Effector memory CD8-positive, alpha-beta T cell (primary cell): ENCODE measurements at places on chromosomes 12 and 14.
A peak's percentile ranks its signal among the peaks of the same experiment; 100 is the strongest.

GRCh38 chr12:28899951-28900350, 249.1 kb upstream of the FAR2 start:
- no peak for DNase-seq

GRCh38 chr14:73526036-73526984, 10.6 kb upstream of the ACOT1 start:
- no peak for DNase-seq

DNA sequence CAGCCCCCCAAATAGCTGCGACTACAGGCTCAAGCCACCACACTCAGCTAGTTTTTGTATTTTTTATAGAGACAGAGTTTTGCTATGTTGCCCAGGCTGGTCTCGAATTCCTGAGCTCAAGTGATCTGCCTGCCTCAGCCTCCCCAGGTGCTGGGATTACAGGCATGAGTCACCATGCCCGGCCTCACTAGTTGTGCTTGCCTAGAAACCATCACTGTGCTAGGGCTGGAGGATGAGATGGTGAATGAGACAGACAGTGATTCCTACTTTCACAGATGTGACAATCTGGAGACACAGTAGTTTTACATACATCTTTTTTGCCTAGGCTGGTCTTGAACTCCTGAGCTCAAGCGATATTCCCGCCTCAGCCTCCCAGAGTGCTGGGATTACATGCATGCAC, 7.5 kb upstream of the MSI1 start:
- no peak for DNase-seq

GRCh38 chr14:64573109-64573508, 23.3 kb downstream of the PPP1R36 start:
- no peak for DNase-seq

DNA sequence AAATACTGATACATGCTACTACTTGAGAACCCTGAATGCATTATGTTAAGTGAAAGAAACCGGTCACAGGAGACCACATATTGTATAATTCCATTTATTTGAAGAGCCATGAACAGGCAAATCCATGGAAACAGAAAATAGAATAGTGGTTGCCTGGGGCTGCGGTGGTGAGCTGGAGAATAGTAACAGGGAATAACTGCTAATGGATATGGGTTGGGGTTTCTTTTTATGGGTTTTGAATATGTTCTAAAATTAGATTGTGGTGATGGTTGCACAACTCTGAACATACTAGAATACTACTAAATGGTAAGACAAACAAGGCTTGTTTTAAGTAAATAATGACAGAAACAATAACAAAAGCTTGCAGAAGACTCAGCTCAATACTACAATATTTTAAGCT, 293.0 kb downstream of the BTG1 start:
- no peak for DNase-seq

DNA sequence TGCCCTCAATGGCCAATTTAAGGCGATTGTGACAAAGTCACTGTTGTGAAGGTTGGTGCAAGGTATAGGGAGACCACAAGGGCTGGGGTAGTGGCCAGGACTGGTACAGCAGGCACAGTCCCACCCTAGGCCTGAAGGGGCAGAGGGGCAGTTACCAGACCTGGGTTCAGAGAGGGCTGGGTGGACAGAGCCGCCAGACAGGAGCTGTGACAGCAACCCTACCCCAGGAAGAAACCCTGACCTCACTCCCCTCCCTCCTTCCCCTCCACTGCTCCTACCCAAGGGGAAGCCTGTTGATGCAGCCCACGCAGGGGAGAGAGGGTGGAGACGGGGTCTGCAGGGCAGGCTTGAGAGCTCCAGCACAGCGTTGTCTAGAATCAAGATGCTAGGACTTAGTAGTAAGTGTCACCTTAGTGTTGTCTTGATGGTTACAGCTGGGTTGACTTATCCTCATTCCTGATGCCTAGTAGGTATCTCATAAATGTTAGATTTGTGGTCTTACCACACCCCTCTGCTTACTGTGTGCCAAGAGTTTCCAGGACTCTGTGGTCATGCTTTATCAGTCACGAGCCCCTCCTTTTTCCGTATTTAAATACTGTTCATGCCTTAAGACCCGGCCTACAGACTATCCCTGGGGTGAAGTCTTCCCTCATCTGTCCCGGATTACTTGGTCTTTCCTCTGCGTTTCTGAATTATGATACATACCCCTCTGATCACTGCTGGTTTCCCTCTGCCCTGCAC, 14.4 kb downstream of the EML1 start:
- no peak for DNase-seq

- DNase-seq: no peak
These were observed 34.1 kb downstream of the MDM2 start for GRCh38 chr12:68842123-68842522.

DNA sequence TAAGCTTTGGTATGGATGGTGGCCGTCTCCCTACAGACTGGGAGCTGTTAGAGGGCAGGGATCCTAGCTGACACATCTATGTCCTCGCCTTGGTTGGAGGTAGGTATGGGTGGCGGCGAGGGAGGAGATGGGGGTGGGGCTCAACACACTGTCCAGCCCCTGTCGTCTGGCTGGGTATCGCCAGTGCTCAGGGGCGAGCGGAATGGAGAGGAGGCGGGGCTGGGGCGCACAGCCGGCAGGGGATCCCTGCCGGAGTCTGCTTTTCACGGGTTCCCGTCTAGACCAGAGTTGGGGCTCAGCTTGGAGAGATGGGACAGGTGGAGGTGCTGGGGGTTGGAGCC, 16.1 kb downstream of the TAMALIN start:
- no peak for DNase-seq

- DNase-seq: no peak
These were observed 98.1 kb upstream of the PTPRR start for GRCh38 chr12:71018682-71019081.

DNA sequence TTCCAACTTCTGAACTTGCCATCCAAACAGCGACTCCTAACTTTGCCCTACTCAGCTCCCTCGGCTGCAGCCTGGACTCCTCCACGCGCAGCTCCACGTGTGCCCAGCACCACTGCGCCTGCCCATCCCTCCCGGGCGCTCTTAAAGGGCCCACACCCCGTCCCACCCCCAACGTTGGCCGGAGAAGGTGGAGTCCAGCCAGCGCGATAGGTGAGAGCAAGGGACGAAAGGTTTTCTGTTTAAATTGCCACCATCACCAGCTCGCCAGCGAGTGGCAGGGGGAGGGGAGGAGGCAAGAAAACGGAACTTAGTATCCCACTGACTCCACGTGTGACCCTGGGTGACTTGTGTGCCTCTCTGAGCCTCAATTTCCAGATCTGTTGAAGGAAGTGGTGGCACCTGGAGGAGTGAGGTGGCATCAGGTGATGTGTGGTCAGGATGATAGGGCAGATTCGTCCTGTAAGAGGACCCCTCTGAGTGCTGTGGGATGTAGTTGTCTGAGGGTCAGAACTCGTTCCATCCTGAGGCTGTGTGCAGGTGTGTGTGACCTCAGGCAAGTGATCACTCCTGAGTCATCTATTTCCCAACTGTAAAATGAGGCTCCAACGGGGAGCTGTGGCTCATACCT, 59.7 kb downstream of the TRPV4 start:
- DNase-seq: no peak

DNA sequence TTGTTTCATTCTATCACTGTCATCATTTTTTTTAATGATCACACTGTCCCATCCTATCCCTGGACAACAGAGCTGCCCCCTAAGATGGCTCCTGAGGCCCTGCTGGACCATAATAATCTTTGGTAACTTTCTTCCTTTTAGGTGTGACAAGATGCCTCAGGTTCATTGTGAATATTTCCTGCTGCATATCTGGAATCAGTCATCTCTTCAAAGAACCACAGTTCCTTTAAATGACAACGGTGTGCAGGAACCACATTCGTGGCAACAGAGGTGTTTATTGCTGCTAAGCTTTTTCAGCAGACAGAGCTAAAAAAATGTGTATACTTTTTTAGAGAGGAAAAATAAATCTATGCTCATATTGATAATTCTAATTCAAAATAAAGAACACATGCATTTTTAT, 312.9 kb downstream of the MED13L start:
- DNase-seq: no peak

GRCh38 chr12:96617178-96617577, 127.8 kb downstream of the CFAP54 start:
- DNase-seq: no peak

DNA sequence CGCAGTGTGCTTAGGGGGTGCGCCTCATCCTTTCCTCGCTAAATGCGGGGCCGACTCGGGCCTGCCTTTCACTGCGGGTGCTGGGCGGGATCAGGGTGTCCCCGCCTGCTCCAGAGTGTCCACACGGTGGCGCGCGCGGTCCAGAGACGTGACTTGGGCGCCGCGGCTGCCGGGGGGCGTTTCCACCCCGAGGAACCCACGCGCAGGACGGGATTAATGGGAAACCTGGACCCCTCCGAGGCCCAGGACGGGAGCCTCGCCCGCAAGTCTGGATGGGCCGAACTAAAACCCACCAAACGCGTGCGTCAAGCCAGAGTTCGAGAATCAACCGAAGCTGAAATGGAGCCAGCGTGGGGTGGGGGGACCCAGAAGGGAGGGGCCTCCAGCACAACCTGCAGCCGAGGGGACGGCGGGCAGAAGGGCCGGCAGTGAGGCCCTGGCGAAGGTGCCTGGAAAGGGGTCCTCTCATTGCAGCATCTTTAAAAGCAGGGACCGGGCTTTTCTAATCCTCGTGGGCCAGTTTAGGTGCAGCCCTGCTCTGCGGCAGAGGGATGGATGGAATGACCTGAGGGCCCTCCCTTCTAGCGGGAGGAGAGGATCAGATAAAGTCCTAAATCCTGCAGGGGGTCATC, 93.3 kb downstream of the NINJ2 start:
- peak; percentile 82 for DNase-seq

DNA sequence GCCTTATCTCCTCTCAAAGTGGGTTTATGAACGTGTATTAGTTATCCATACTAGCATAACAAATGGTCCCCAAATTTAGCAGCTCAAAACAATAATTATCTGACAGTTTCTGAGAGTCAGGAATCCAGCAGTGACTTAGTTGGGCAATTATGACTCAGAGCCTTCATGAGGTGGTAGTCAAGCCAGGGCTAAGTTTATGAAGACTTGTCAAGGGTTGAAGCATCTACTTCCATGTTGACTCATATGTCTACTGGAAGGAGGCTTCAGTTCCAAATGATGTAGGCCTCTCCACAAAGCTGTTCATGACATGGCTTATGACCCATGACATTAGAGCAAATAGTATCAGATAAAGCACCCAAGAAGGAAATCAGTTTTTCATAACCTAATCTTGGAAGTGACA, 73.2 kb downstream of the IPO8 start:
- DNase-seq: no peak

DNA sequence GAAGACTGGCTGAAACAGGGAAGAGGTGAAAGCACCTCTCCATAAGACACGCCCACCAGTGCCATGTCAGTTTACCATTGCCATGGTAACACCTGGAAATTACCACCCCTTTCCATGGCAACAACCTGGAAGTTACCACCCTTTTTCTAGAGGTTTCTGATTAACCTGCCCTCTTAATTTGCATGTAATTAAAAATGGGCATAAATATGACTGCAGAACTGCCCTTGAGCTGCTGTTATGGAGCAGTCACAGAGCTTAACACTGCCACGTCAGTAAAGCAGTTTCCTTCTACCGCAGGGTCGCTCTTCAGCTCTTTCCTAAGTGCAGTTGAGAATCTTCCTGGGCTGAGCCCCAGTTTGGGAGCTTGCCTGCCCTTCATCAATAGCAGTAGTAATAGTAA, 55.2 kb downstream of the RASSF3 start:
- DNase-seq: peak; percentile 45

DNA sequence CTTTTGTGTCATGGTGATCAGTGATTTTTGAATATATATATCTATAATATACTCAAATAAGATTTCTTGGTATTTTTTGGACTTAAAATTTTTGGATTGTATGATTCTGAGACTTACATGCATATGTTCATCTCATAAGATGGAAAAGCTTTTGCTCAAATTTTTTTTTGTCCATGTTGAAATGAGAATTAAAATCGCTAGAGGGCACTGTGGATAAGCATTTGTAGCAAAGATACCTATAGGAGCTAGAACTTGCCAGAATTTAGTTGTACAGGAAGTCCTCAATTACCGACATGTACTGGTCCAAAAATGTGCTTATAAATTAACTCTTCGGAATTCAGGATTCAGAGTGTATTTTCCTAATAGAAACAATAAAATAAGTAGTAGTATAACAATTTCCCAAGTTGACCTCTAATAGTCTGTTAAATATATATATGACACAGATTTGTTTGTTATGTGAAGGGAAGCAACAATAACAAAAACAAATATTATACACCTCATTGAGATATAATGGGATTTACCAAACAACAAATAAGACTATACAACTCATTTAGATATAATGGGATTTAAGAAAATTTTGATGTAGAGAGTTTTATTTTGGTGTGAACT, 179.6 kb downstream of the TMEM117 start:
- no peak for DNase-seq

- no peak for DNase-seq
These were observed 37.8 kb downstream of the CCDC92 start for GRCh38 chr12:123934829-123935228.
